ENCODE measurements at places on chromosomes 5 and 9. TPM values are rescaled to one million over a fixed set of nuclear protein-coding genes. Genes with fewer than 3 reads are reported as not detected.

The DPYSL3 gene
- 138 TPM for total RNA-seq

The DBH gene
- not detected for total RNA-seq

The TIMD4 gene
- not detected for total RNA-seq

The CDH6 gene
- total RNA-seq: 0.11 TPM

The SET gene
- 795 TPM for total RNA-seq

The DRD1 gene
- total RNA-seq: not detected

The ROR2 gene
- total RNA-seq: not detected

The IL5 gene
- total RNA-seq: not detected

The PCDHA13 gene
- total RNA-seq: under 0.01 TPM

The HSPB3 gene
- not detected for total RNA-seq

The SLC4A9 gene
- not detected for total RNA-seq

The REEP5 gene
- total RNA-seq: 83.9 TPM

The IFNK gene
- total RNA-seq: not detected

The RIOK2 gene
- 29.4 TPM for total RNA-seq

The PFN3 gene
- total RNA-seq: not detected

The PDE6A gene
- not detected for total RNA-seq

The SLC45A2 gene
- 0.13 TPM for total RNA-seq

The COMMD10 gene
- total RNA-seq: 46.1 TPM

The WNT8A gene
- not detected for total RNA-seq

The SRP19 gene
- total RNA-seq: 61.5 TPM

The FOXE1 gene
- total RNA-seq: not detected

The CCL21 gene
- total RNA-seq: not detected

The MYOZ3 gene
- 0.59 TPM for total RNA-seq

The PSMD5 gene
- total RNA-seq: 31.9 TPM

The PHF24 gene
- total RNA-seq: not detected

The NCBP1 gene
- 65.0 TPM for total RNA-seq

The HAND1 gene
- 0.07 TPM for total RNA-seq

The KIF4B gene
- 0.13 TPM for total RNA-seq

The ANKRD31 gene
- total RNA-seq: not detected

The PTAR1 gene
- 43.5 TPM for total RNA-seq

The CCDC192 gene
- total RNA-seq: not detected

The NOL6 gene
- 41.6 TPM for total RNA-seq

The NUTM2F gene
- total RNA-seq: not detected

The GABRA1 gene
- not detected for total RNA-seq

The F2RL1 gene
- total RNA-seq: 36.5 TPM

The TAF11L9 gene
- not detected for total RNA-seq

The CCL19 gene
- total RNA-seq: not detected

The ZNF618 gene
- 15.8 TPM for total RNA-seq

The CARD9 gene
- total RNA-seq: 0.59 TPM

The TLE1 gene
- 42.4 TPM for total RNA-seq

The ST8SIA4 gene
- total RNA-seq: 1.1 TPM

The NFIL3 gene
- total RNA-seq: 4.6 TPM

The CARTPT gene
- not detected for total RNA-seq

The PCDHA1 gene
- total RNA-seq: not detected

The SLC34A1 gene
- total RNA-seq: not detected

The SLC6A3 gene
- total RNA-seq: not detected

The MTAP gene
- total RNA-seq: 32.2 TPM

The PCDHGB3 gene
- 1.3 TPM for total RNA-seq
